Stimulated activated CD4-positive, alpha-beta T cell treated with anti-CD3 and anti-CD28 coated beads, Interleukin-15, amount 100 ng/mL, for 1 hour (primary cell): ENCODE measurements at places on chromosomes 4 and X.

DNA sequence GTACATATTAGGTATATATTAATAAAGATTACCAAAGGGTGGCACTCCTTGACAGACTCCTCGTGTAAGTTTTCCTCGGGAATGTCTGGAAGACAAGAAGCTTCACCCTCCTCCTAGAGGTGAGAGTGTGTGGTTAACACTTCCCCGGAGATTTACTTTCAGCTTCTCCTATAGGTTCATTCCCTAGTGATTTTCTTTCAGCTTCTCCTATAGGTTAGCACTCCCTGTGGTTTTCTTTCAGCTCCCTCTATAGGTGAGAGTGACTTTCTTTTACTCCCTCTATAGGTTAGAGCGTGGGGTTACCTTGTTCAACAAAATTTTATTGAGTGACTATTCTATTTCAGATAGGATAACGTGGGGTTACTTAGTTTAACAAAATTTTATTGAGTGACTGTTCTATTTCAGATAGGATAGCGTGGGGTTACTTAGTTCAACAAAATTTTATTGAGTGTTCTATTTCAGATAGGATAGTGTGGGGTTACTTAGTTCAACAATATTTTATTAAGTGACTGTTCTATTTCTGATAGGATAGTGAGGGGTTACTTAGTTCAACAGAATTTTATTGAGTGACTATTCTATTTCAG lies 106.0 kb upstream of the PLAC1 start:
- no peak for DNase-seq

GRCh38 chrX:24335871-24336270 lies 22.0 kb upstream of the SUPT20HL2 start:
- no peak for DNase-seq

DNA sequence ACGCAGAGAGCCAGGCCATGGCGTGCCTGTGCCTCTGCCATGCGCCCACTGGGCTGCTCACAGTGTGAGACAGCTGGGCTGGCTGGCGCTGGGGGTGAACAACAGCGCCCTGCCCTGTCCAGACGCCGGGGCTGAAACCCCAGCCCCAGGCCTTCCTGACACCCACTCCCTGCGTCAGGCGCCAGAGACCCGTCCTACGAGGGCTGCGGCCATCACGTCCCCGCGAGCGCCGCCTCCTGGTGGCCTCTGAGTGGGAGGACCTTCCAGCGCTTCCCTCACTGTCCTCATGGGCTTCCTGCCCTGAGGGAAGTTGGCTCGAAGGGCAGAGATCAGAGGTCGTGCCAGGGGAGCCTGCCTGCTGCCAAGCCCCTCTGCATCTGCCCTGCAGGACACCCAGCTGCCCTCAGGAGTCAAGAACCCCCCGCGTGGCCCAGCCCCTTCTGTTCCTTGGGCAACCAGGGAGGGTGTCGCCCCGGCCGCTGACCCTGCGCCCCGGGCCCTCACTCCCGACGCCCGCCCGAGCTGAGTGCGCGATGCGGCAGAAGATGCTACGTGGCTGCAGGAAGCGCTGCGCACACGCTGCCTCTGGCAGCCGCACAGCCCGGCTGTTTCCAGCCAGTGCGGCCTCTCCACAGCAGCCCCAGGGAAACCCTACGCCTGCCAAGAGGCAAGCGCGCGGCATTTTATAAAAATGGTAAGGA lies 16.2 kb downstream of the NELFA start:
- DNase-seq = no peak

- DNase-seq = no peak
Observed at GRCh38 chr4:17667253-17667652, 52.8 kb downstream of the MED28 start.

DNA sequence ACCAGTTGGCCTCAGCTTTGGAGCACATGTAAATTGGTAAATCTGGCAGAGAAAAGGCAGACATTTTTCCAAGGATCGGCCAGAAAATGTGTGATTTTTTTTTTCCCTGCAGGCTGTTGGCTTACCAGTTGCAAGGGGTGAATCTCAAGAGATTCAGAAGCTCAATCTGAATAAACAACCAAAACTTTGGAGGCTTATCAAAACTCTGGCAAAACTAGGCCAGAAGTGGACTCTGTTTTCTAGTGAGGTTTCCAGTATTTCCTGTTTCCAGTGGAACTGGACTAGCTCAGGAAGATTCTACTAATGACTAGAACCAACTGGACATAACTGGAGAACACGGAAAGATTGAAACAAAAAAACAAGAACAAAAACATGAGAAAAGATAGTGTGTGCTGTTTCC lies 191.3 kb downstream of the SMIM20 start:
- no peak for DNase-seq

DNA sequence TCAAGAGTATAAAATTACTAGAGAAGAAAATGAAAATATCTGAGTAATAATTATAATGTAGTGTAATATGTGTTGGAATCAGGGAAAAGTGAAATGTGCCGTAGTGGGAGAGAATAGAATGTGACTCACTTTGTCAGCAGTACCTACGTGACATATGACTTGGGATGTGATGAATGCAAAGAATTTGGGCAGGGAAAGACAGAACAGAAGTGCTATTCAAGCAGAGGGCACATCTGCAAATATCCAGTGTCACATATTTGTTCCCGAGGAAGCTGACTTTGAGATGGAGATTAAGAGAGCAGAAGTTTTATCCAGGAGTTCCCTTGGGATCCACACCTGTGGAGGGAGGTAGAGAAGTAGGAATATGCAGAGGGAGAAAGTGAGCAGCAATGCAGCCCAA lies 69.3 kb upstream of the HS3ST1 start:
- DNase-seq = no peak

- DNase-seq = no peak
Observed at GRCh38 chr4:123877551-123877950, 481.0 kb downstream of the SPRY1 start.

DNA sequence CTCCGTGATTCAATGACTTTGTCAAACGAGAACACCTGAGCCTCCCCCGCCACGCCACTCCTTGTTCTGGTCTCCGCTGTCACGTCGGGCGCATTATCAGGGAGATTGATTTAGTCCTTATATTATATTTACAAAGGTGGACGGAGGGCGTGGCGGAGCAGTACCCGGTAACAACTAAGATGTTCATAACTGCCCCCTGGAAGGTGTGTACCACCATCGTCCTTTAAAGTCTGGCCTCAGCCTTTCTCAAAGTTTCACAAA lies 284.2 kb downstream of the PACRGL start:
- no peak for DNase-seq

DNA sequence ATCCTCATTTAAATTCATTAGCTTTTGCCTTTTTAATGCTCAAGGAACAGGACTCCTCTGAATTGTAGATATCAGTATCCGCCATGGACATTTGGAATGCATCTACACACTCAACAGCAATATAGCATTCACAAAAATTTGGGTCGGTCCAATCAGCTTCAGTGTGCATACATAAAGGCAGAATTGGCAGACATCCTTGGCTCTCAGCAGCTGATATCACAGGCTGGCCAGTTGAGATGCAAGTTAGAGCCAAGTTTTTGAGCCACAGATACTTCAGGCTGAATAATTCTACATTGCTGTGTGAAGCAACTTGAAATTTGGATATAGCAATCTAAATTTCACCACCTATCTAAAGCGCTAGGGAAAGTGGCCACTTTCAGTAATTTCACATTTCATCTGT lies 821.1 kb downstream of the PCDH19 start:
- no peak for DNase-seq

DNA sequence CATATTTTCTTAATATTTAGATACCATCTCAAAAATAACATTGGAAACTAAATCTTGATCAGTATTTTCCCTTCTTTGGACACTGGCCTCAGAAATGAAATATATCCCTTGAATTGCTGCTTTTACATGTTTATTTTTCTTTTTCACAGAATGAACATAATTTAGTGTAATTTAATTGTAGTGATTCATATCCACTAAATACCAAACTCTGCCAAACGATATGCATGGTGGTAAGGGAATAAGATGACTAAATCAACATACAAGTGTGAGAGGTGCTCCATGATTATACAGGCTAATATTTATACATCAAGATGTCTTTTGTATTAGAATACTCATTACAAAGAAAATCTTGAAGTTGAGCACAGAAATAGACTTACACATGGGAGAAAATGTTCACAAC lies 216.8 kb upstream of the PACRGL start:
- DNase-seq = no peak

DNA sequence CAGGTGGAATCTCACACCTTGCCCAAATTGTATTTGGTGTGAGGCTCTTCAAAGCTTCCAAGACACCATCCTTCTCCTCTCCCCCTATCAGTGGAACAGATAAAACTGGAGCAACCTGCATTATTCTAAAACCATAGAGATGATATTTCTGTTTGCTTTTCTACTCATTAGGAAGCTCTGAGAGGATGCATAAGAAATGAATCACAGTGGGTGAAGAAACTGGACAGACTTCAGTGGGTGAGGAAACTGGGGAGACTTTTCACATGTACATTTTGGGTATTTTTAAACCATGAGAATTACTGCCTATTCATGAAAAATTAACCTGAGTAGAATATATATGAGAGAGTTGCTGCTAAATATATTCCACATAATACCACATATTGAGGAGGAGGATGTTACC lies 16.4 kb downstream of the HAND2 start:
- DNase-seq = no peak

DNA sequence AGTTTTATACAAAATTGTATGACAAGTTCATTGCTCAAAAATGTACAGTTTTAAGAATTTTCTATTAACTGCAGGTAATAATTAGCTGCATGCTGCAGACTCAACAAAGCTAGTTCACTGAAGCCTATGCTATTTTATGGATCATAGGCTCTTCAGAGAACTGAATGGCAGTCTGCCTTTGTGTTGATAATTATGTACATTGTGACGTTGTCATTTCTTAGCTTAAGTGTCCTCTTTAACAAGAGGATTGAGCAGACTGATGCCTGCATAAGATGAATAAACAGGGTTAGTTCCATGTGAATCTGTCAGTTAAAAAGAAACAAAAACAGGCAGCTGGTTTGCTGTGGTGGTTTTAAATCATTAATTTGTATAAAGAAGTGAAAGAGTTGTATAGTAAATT lies 131.0 kb downstream of the TET2 start:
- DNase-seq = no peak

DNA sequence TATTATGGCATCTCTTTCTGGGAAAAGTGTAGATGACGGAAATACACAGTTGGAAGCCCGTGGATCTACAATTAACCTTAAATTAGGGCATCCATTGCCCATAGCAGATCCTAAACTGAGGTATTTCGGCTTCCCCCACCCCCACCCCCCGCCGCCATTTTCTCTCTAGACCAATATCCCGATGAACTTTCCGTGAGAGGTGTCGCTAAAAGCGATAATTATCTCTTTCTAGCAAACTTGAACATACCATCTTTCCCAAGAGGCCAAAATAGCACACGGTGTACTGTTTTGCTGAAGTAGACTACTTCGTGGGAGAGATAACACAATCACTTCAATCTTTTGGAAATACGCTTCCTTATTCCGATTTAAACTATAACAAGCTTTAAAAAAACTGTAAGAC lies 554 bp downstream of the KLHL15 start:
- DNase-seq = no peak

DNA sequence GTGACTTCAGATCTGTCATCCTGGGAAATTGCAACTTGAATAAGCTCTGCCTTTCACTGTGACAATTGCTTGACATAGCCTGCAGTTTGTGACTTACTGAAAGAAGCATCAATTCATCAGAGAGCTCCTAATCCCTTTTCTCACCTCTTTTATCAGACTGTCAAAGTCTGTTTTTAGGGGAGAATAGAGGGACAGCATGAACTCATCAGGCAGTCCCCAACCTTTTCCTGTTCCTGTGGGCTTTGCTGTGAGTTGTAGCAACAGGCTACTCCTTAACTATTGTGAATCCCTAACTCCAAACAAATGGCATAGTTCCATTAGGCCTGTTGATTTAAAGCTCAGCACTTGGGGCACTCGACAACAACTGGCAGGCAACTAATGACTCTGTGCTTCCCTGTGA lies 64.9 kb downstream of the DOCK11 start:
- no peak for DNase-seq

GRCh38 chrX:153863251-153863991 lies 22.6 kb downstream of the L1CAM start:
- DNase-seq = no peak
